ENCODE measurements at places on chromosomes 4 and X. TPM values are rescaled to one million over a fixed set of nuclear protein-coding genes. Genes with fewer than 3 reads are reported as not detected.

GUCY1B1 gene
- not detected for total RNA-seq

GATA1 gene
- not detected for total RNA-seq

HTT gene
- 24.9 TPM for total RNA-seq

PDZD4 gene
- 2.8 TPM for total RNA-seq

MAP3K15 gene
- total RNA-seq: 0.32 TPM

PRRG3 gene
- total RNA-seq: not detected

AFM gene
- total RNA-seq: not detected

FAM53A gene
- 5.8 TPM for total RNA-seq

SPARCL1 gene
- not detected for total RNA-seq

Data from A375 (cell line).